ENCODE measurements at places on chromosomes 3 and 15.

- no peak for DNase-seq
Measured at GRCh38 chr3:150912501-150912900, 7.3 kb upstream of the MINDY4B start.

DNA sequence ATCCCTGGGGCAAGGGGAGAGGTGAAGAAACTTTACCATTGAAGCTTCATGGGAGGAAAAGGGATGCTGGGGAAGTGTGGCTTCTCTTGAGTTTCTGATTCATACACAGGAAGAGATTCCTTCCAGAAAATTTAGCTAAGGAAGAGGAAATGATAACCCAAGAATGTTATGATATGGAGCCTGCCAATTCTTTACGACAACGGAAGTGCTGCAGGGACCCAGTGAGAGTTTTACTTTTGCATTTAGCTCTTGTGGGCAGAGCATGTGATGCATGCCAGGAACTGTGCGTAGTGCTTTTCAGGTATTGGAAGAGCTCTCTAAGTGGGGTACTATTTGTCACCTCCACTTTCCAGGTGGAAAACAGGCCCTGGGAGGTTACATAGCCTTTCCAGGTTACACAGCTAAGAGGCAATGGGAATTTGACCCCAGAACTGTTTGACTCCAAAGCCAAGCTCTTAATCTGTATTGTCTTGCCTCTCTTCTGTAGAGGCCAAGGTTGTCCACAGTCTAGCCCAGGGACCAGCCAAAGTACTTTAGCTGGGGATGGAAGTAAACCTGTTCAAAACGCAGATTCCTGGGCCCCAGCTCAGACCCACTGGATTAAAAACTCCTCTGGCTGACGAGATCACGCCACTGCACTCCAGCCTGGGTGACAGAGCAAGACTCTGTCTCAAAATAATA lies 23.0 kb downstream of the CMTM7 start:
- no peak for DNase-seq

- no peak for DNase-seq
Measured at GRCh38 chr3:29454161-29454611, 173.3 kb downstream of the RBMS3 start.

- no peak for DNase-seq
Measured at GRCh38 chr3:161854232-161854771, 357.7 kb downstream of the OTOL1 start.

- no peak for DNase-seq
Measured at GRCh38 chr3:62950210-62950609, 75.0 kb upstream of the CADPS start.

GRCh38 chr3:51538115-51538458 lies 432 bp upstream of the RAD54L2 start:
- DNase-seq: no peak

DNA sequence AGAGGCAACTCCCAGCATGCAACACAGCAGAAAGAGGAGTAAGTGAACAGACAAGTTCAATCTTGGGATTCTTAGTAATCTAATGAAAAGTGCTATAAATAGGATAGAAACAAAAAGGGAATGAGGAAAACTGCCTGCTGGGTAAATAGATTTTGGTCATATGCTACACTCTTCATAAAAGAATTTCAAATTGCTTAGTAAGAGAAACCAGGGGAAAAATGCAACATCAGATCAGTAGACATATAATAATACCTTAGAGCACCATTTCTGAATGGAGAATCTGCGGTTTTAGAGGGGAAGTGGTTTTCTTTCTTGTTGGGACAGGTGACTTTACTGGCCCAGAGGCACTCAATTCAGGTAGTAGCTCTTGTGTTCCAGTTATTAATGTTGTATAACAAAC lies 13.4 kb upstream of the TBC1D5 start:
- DNase-seq: no peak

DNA sequence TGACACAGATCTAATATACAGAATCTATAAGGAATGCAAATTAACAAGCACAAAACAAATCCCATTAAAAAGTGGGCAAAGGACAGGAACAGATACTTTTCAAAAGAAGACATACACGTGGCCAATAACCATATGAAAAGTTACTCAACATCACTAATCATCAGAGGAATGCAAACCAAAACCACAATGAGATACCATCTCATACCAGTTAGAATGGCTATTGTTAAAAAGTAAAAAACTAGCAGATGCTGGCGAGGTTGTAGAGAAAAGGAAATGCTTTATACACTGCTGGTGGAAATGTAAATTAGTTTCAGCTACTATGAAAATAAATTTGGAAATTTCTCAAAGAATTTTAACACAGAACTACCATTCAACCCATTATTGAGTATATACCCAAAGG lies 50.7 kb downstream of the ADAMTS17 start:
- DNase-seq: no peak

- no peak for DNase-seq
Measured at GRCh38 chr3:144314946-144315345, 343.3 kb downstream of the DIPK2A start.

DNA sequence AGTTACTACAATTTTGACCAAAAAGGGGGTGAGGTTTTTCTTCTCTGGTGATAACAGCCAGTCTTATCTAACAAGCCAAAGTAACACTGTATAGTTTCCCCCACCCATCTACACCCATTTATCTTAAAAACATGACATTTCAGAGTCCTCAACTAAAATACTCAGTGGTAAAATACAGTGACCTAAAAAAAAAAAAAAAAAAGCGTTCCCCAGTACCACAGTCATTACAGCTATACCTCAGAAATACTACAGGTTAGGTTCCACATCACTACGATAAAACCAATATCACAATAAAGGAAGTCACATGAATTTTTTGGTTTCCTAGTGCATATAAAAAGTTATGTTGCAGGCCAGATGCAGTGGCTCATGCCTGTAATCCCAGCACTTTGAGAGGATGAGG lies 13.8 kb downstream of the DENND4A start:
- no peak for DNase-seq

- no peak for DNase-seq
Measured at GRCh38 chr3:160135851-160136250, 89.4 kb upstream of the C3orf80 start.

DNA sequence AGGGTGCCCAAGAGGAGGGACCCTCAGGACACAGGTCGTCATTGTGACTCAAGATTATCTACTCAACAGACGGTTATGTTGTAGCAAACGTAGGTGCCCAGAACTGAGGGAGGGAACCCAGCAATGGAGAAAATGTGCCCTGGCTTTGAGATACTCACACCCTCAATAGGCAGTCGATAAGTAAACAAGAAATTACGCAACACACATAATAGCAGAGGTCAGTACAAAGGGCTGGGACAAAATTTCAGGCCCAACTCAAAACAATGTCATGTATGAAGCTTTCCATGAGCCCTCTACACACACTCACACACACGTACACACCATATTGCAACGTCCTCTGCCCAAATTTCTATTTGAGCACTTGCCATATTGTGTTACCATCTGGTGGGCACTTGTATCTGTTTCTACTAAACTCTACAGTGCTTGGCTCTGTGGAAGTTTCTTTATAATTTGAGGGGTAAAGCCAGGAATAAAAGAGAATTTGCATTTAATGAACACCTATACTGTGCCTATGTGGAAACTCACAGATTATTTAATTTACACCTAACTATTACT lies 114.6 kb upstream of the TRIM42 start:
- no peak for DNase-seq

- no peak for DNase-seq
Measured at GRCh38 chr15:54803987-54804386, 392.8 kb downstream of the RSL24D1 start.

DNA sequence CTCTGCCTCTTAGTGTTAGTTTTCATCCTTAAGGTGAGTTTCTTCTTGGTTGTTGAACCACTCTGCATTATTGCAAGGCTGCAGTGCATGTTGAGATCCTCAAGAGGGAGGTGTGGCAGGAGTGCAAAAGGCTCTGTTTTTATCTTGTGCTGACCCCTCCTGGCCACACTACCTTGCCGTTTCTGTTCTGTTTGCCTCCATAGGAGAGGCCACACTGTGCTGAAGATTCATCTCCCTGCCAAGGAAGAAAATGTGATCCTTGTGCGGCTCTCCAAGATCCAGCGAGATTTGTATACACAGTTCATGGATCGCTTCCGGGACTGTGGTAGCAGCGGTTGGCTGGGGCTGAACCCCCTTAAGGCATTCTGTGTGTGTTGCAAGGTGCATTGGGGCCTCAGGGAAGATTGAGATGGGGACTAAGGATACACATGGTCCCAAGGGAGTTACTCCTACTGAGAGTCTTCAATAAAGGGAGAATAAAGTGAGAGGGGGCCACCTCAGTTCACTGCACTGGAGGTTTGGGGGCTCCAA lies 33.0 kb upstream of the TEX264 start:
- no peak for DNase-seq

GRCh38 chr3:152703245-152703890 lies 131.6 kb upstream of the P2RY1 start:
- DNase-seq: no peak

DNA sequence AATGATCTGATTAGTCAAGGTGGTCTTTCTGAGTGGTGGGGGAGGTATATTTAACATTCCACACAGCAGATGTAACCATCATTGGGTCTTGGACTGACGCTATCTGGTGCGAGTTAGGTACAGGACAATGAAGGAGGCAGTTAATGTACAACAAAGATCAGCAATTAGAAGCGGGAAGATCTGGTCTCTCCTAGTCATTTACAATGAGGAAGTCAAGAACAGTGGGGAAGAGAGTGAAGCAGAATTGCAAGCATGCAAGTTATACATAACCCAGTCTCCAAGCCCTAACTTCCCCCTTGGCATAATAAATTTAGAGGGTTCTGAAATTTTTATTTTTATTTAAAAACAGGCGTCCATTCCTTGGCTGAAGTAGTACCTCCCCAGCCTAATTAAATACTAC lies 14.1 kb downstream of the GPD1L start:
- no peak for DNase-seq

DNA sequence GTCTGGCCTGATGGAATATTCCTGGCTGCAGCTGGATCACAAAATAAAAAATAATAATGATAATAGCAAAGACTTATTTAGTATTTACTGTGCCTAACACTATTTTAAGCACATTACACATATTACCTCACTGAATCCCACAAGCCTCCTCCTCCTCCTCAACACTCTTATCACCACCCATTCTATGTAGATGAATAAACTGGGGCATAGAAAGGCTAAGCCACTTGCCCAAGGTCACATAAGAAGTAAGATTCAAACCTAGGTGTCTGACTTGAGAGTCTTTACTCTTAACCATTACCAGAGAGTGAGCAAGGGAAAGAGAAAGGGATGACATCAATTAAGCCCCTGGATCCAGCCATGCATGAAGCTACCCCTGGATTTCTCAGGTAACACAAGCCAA lies 493.1 kb downstream of the SHQ1 start:
- no peak for DNase-seq

GRCh38 chr15:85100186-85100937 lies 118.7 kb downstream of the PDE8A start:
- no peak for DNase-seq

GRCh38 chr3:123295171-123295900 lies 93.6 kb downstream of the SEC22A start:
- DNase-seq: no peak

DNA sequence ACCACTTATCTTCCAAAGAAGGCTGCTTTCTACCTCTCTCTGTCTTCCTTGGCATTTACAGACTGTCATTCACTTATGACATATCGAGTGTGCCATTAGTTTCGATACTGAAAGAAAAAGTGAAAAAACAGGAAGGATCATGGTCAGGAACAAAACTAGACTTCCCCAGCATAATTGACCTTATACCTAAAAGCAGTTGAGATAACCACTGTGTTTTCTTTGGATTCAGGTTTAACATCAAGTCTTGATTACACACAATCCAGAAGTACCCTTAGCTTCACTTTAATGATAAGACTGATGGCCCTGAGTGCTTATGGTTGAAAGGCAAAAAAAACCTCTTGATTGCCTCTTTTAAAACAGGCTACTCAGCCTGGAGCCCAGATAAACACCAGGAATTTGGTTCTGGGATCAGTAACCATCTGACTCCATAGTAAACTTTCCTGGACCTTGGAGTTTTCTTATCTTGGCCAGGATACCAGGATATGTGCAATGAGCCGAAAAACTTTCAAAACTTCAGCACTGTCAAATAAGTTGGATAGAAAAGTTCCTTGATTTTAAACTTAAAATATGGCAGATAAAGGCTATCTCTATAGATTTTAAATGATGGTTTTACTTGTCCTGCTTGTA lies 5.0 kb upstream of the UACA start:
- no peak for DNase-seq

DNA sequence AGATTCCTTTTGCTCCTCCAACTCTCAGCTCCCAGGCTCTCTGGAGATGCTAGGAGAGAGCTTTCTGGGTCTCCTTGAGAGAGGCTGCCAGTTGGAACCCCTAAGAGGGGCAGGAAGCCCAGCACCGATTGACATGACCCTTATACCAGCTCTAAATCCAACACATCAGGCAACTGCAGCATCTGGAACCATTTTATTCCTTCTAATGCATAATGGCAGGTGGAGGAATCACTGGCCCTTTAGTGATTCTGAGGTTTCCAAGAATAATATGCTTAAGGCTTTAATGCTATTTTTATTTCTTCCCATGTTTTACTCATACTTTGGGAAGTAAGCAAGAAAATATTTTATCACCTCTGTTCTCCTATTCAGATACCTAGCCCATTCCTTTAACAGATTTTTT lies 60.3 kb upstream of the TEX264 start:
- DNase-seq: no peak

GRCh38 chr3:12178091-12178820 lies 19.5 kb upstream of the TIMP4 start:
- peak; percentile 57 for DNase-seq

DNA sequence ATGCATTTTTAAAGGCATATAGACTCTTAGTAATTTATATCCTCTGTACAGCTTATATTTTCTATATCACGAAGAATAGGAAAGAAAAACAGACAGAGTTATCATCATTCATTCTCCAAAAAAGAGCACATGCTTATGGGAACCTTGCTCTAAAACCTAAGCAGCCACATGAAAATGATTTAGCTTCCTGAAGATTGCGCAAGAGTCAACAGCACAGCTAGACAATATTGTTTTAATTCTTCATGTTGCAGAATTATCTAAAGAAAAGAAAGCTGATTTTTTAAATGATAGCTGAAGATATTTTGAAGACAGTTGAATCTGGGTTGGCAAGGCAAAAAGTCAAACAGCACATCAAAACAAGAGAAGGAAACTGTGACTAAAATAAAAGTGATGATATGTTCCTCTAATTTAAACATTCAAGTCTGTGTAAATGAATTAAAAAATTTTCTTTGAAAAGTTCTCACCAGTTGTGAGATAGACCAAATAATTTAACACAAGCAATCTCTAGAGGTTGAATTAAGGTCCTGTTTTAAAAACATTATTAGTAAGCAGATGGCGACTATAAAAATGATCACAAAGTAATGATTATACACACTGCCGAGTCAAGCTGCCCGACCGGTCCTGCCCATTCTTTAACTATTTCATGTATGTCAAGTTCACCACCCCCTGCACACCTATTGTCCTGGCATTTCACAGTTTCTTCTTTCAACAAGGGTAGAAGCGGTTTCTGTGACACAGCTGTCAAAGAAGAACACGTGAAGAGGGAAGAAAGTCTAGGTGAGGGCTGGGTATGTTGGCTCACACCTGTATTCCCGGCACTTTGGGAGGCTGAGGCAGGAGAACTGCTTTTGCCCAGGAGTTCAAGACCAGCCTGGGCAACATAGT lies 74.2 kb upstream of the BHLHE40 start:
- DNase-seq: no peak

GRCh38 chr3:44427683-44428082 lies 49.8 kb downstream of the ZNF445 start:
- no peak for DNase-seq
